Prostate gland (tissue), 2 donors: ENCODE measurements at places on chromosomes 6 and 20. TPM values are rescaled to one million over a fixed set of nuclear protein-coding genes. Genes with fewer than 3 reads are reported as not detected.

DNA sequence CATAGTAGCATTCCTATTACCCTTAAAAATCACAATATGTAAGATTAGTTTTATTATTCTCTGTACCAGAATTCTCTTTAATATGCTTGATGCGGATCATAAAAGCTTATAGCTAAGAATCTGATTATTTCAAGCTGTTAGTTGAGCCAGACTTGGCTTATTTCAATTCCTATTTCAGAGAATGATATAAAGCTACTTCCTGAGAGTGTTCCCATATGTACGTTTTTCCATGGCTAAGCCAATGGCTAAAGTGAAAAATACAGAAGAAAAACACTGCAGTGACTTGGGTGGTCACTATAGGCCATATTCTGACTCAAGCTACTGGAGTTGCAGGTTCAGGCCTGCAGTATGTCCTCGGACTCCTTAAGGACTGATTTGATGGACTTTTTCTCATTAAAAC, 97.9 kb upstream of the EEF1E1 start:
- DNase-seq = no peak

- no peak for DNase-seq
These were observed 70.3 kb downstream of the HUS1B start for GRCh38 chr6:586553-586952.

- DNase-seq = no peak
These were observed 251.9 kb downstream of the SOD2 start for GRCh38 chr6:159440911-159441703.

- DNase-seq = no peak
These were observed 554 bp upstream of the LAMA4 start for GRCh38 chr6:112254921-112255320.

GRCh38 chr6:39087197-39087596, 27.8 kb downstream of the SAYSD1 start:
- DNase-seq = no peak

- no peak for DNase-seq
These were observed 579.6 kb upstream of the MAP3K7 start for GRCh38 chr6:91166271-91167046.

The ARMH2 gene
- not detected for total RNA-seq

The SAPCD1 gene
- total RNA-seq = 1.9 TPM

The TRIM31 gene
- total RNA-seq = 0.32 TPM

The LPIN3 gene
- 30.4 TPM for total RNA-seq

The TOX2 gene
- total RNA-seq = 52.8 TPM
